Naive thymus-derived CD8-positive, alpha-beta T cell (primary cell): ENCODE measurements at places on chromosomes 2 and 18.

- no peaks in the 10 kb centered on the region for H3K36me3 ChIP-seq
- no peak overlapping the region for H3K27ac ChIP-seq
- no peak for DNase-seq
- H3K27me3 ChIP-seq, result no peaks in the 10 kb centered on the region
- H3K4me3 ChIP-seq, result no peak overlapping the region
Observed at GRCh38 chr2:50397992-50398765, 633.8 kb downstream of the NRXN1 start.

- no peak overlapping the region for H3K27ac ChIP-seq
- no peaks in the 10 kb centered on the region for H3K27me3 ChIP-seq
- DNase-seq, result no peak
Observed at GRCh38 chr2:59713577-59713976, 839.9 kb downstream of the BCL11A start.

DNA sequence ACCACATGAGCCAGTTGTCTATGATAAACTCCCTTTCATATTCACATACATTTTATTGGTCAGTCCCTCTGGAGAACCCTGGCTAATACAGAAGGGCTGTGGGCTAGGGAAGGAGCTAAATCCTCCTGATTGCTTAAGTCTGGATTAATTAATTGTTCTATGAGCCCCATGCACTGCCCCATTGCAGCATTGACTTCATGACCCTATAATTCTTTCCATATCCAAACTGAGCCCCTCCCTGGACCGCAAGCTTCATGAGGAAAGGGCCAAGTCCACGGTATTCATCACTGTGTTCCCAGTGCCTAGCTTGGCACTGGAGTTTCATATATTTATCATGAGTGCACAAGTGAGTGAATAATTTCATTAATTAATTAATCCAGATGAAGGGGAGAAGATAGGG lies 124.0 kb downstream of the MBD2 start:
- H3K27me3 ChIP-seq, result peaks cover 6% of the 10 kb centered on the region
- no peaks in the 10 kb centered on the region for H3K36me3 ChIP-seq
- DNase-seq, result no peak
- no peak overlapping the region for H3K27ac ChIP-seq
- H3K4me3 ChIP-seq, result no peak overlapping the region

DNA sequence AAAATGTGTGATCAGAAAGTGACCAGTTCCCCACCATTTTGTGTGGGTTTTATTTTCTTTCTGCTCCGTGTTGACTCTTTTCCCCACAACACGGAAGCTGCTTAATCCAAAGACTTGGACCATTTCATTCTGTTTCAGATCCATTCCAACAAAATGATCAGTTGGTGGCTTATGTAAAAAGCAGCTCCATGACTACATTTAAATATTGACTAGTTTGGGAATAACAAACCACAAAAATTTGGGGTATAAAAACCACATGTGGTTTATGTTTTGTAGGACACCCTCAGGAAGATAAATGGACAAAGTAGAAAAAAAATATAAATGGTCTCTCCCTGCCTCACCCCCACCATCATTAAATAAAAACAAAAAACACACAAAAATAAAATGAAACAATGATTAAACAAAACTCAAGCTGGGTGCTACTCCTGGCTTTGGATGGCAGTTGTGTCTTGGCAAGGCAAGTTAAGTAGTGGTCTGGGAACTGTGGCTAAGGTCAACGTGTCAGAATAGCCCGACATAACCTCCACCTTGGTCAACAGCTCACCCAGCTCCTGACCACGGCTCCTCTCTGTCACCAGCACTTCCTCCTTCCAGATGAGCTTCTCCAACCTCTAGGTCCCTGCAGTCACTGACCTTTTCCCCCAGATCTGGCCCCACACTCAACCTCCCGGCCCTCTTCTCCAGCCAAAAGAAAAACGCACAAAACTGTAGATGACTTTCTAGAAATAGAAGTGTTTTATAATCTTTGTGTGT lies 12.8 kb upstream of the WIPF1 start:
- no peak for DNase-seq
- peak overlapping the region; percentile 28 for H3K4me3 ChIP-seq
- no peaks in the 10 kb centered on the region for H3K27me3 ChIP-seq
- H3K4me1 ChIP-seq, result peaks cover 87% of the 10 kb centered on the region
- H3K36me3 ChIP-seq, result no peaks in the 10 kb centered on the region

DNA sequence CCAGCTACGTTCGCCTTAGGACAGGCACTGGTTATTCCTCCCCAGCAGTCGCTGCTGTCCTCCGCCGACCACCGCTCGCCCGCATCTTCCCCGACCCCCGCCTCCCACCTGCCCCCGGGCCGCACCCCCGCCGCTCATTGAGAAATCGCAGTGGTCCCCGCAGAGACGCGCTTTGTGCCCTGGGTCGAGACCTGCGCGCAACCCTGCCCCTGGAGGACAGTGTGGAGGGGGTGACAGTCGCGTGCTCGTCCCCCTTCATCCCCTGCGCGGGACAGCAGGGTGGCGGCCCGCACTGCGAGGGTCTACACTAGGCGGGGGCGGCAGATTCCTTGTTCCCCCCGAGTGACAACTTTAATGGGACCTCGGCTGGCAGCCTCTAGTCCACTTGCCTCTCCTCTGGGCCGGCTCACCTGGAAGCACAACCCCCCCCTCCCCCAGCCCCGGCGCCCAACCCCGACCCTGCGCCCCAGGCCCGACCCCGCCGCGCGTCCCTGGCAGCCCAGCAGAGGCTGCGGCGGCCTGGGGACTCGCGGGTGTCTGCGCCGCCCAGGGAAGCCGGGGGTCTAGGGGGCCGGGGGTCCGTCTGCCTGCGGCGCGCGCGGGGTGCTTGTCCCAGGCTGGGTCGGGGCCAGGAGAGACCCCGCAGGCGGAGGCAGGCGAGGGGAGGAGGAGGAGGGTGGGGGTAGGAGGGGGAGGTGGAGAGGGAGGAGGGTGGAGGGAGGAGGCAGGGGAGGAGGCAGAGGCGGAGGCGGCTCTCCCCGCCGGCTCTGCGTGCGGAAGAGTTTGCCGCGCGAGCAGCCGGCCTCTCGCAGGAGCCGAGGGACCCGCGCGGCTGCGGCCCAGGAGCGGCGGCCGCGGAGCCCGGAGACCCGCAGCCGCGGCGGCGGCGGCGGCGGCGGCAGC lies at the start of gene NPAS2:
Gene NPAS2, plus strand, starts transcription at position 770 of the 903 bp plus-strand sequence. CDS start 84,616 bp downstream, outside the sequence.
- no peak for DNase-seq
- peaks cover 24% of the 10 kb centered on the region for H3K4me1 ChIP-seq
- peak within 1 kb of the TSS; percentile 78 for H3K4me3 ChIP-seq
- H3K27ac ChIP-seq, result peak within 1 kb of the TSS; percentile 44

DNA sequence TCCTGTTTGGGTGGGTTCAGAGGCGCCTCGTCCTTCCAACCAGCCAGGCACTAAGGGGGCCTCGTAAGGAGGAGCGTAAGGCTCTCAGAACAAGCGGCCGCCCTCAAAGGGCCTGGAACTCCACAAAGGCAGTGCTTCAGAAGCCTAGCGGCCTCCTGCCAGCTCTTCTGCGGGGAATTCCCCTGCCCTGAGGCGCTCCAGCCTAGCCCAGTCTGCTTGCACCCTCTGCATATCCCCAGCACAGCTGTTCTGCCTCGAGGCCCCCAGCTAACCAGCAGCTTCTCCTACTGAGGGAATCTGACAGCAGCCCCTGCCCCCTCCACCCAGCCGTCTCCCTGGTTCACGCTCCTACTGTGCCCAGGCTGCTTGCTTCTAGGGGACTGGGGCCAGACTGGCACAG lies 265.9 kb downstream of the TFCP2L1 start:
- no peak overlapping the region for H3K4me3 ChIP-seq
- H3K27me3 ChIP-seq, result peaks cover 7% of the 10 kb centered on the region
- no peak overlapping the region for H3K27ac ChIP-seq
- H3K4me1 ChIP-seq, result no peaks in the 10 kb centered on the region
- no peaks in the 10 kb centered on the region for H3K36me3 ChIP-seq

GRCh38 chr2:101679037-101679726 lies 18.3 kb upstream of the MAP4K4 start:
- no peaks in the 10 kb centered on the region for H3K4me1 ChIP-seq
- no peak overlapping the region for H3K4me3 ChIP-seq

- H3K27me3 ChIP-seq, result no peaks in the 10 kb centered on the region
- no peak for DNase-seq
- no peak overlapping the region for H3K27ac ChIP-seq
- H3K4me1 ChIP-seq, result peaks cover 13% of the 10 kb centered on the region
- no peak overlapping the region for H3K4me3 ChIP-seq
Observed at GRCh38 chr2:242004223-242004901, 134.8 kb downstream of the RTP5 start.

DNA sequence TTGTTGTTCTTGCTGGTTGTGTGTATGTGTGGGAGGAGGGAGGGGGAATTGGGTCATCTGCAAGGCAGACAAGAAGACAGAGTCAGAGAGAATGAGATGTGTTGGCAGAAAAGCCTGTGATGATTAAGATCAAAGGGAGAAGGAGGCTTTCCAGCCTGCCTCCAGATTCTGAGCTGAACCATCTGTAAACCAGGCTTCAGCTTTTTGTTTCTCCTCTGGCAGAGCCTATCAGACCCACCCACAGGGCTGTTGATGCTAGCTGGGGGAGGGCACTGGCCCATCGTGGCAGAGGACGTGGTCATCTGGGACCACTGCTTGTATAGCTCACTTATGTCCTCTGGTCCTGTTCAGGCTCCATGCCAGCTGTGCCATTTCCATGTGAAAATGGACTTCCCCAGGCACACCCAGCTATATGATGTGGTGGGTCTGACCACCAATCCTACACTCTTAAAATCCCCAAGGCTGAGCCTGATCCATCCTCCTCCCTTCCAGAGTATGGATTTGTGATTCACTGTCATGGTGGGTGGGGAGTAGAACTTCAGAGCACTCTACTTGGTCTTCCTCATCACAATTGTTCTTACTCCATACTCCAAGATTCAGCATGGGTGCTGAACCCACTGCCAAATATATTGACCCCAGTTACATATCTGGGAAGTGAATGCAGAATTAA lies 27.8 kb upstream of the COL6A3 start:
- H3K4me3 ChIP-seq, result peak overlapping the region; percentile 58
- H3K27ac ChIP-seq, result peak overlapping the region; percentile 80
- H3K27me3 ChIP-seq, result no peaks in the 10 kb centered on the region
- peak; percentile 47 for DNase-seq

- DNase-seq, result no peak
- H3K4me3 ChIP-seq, result no peak overlapping the region
- H3K27ac ChIP-seq, result no peak overlapping the region
- no peaks in the 10 kb centered on the region for H3K27me3 ChIP-seq
- H3K36me3 ChIP-seq, result no peaks in the 10 kb centered on the region
- H3K4me1 ChIP-seq, result peaks cover 39% of the 10 kb centered on the region
Observed at GRCh38 chr2:181258720-181259119, 198.5 kb upstream of the ITGA4 start.

DNA sequence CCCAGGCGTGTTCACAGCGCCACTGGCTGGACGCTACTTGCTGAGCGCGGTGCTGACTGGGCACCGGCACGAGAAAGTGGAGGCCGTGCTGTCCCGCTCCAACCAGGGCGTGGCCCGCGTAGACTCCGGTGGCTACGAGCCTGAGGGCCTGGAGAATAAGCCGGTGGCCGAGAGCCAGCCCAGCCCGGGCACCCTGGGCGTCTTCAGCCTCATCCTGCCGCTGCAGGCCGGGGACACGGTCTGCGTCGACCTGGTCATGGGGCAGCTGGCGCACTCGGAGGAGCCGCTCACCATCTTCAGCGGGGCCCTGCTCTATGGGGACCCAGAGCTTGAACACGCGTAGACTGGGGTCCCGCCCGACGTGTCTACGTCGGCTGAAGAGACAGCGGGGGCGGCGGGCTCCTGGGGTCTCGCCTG lies 891 bp upstream of the KHK start:
- no peaks in the 10 kb centered on the region for H3K36me3 ChIP-seq
- H3K27ac ChIP-seq, result peak overlapping the region; percentile 63
- no peaks in the 10 kb centered on the region for H3K27me3 ChIP-seq
- H3K4me1 ChIP-seq, result peaks cover 16% of the 10 kb centered on the region

DNA sequence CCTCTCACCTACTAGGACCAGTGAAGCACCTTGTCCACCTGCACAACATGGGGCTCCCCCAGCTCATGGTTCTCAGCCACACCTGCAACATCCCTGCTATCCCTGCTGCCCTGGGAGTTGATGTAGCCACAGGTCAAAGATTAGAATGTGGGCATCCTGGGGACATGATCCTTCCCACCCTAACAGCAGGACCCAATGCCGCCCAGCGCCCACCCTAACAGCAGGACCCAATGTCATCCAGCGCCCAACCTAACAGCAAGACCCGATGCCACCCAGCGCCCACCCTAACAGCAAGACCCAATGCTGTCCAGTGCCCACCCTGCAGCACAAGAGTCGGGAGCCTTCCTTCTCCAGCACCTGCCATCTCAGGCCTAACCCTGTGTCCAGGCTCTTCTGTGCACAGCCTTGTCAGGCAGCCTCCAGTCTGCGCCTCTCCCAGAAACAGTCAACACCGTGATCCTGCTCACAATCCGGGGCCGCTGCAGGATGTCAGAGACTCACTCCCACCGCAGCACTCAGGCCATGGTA lies 237.3 kb upstream of the SALL3 start:
- no peak overlapping the region for H3K27ac ChIP-seq
- no peaks in the 10 kb centered on the region for H3K36me3 ChIP-seq
- DNase-seq, result no peak
- H3K4me1 ChIP-seq, result no peaks in the 10 kb centered on the region
- no peak overlapping the region for H3K4me3 ChIP-seq

GRCh38 chr2:57882895-57883515 lies 163.6 kb upstream of the VRK2 start:
- DNase-seq, result no peak
- no peaks in the 10 kb centered on the region for H3K4me1 ChIP-seq

GRCh38 chr18:3402982-3403451 lies 47.0 kb upstream of the TGIF1 start:
- no peak for DNase-seq
- no peak overlapping the region for H3K4me3 ChIP-seq
- no peak overlapping the region for H3K27ac ChIP-seq
- H3K36me3 ChIP-seq, result peaks cover 11% of the 10 kb centered on the region
- no peaks in the 10 kb centered on the region for H3K27me3 ChIP-seq
- H3K4me1 ChIP-seq, result peaks cover 21% of the 10 kb centered on the region

DNA sequence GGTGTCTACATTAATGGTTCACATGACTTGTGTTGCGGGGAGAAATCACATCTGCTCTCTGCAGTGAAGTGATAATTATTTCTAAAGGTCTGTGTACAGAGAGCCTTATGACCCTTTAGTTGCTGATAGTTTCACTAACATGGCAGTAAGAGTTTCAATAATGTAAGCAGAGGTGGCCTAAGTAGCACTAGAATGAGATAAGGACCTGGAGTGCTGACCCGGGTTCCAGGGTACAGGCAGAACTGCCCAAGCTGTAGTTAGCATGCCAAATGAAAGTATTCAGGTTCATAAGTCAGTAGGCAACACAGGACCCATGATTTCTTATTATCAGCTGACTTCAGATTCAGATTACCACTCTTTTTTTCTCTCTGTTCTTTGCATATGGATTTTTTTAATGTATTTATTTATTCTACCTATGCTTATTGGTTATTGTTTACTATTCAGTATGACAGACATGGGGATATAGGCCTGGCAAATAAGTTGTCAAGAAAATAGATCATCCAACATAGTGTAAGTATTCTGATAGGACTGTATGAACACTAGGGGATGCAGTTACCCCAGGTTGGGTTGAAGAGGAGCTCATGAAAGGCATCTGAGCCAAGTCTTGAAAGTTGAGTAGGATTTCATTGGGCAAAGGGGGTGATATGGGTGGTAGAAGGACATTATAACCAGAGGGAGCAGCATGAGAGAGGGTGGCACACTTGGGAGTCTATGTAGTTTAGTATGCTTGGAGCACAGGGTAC lies 105.2 kb downstream of the CCDC85A start:
- H3K27me3 ChIP-seq, result no peaks in the 10 kb centered on the region
- DNase-seq, result no peak
- H3K4me3 ChIP-seq, result no peak overlapping the region
- H3K36me3 ChIP-seq, result peaks cover 7% of the 10 kb centered on the region
- no peaks in the 10 kb centered on the region for H3K4me1 ChIP-seq
- no peak overlapping the region for H3K27ac ChIP-seq
